ENCODE measurements at places on chromosomes 3 and 15.

DNA sequence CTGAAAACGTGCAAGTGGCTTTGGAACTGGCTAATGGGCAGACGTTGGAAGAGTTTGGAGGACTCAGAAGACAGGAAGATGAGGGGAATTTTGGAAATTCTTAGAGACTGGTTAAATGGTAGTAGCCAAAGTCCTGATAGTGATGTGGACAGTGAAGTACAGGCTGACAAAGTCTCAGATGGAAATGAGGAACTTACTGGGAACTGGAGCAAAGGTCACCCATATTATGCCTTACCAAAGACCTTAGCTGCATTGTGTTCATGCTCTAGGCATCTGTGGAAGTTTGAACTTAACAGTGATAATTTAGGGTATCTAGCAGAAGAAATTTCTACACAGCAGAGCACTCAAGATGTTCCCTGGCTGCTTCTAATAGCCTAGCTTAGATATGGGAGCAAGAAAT is 28.6 kb upstream of the SERPINI2 start:
- no peak for DNase-seq

GRCh38 chr3:111917300-111917699 is 58.2 kb downstream of the PHLDB2 start:
- DNase-seq, result no peak

DNA sequence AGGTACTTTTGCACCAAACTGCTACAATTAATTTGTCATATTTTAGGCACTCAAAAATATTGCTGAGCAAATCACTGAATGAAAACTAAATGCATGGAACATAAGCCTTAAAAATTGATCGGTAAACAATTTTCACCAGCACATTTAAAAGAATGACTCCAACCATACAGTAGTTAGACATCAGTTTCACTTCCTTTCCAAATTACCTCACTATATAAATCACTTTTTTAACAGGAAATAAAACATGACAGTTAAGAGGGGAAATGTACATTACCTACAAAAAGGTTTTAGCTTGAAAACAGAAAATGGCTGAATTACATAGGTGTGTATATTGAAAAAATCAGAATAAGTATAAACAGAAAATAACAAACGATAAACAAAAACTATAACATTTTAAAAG is 108.4 kb downstream of the SERPINI1 start:
- no peak for DNase-seq

GRCh38 chr3:17664923-17665322 is 77.5 kb downstream of the TBC1D5 start:
- no peak for DNase-seq

GRCh38 chr3:190081389-190081788 is 39.3 kb downstream of the P3H2 start:
- no peak for DNase-seq

- no peak for DNase-seq
Observed at GRCh38 chr15:71957026-71957425, 146.7 kb downstream of the NR2E3 start.

- no peak for DNase-seq
Observed at GRCh38 chr3:61420136-61420759, 141.1 kb upstream of the PTPRG start.

DNA sequence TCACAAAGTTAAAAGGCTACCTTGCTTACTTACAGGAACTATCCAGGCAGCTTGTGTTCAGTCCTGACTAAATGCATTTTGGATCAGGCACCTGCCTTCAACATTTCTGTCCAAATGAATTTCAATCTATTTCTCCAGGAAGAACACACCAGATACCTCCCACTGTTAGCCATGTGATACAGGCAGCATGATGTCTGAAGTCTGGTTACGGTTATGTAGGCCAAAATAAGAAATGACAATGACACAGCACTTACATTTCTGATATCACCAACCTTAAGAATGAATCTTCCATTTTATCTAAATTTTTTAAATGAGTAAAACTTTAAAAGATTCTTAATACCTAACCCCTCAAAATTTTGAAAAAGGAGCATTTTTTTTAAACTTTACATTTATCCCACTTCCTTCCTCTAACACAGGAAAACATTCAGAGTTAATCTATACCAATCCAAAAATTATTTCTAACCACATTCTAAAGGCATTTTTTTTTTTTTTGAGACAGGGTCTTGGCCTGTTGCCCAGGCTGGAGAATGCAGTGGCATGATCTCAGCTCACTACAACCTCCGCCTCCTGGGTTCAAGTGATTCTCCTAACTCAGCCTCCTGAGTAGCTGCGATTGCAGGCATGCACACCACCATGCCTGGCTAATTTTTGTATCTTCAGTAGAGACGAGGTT is at the start of gene MAP4:
Gene MAP4 (minus strand): TSS at position 116 of the 673 bp plus-strand sequence. CDS start 17,556 bp downstream, outside the sequence.
- no peak for DNase-seq

- no peak for DNase-seq
Observed at GRCh38 chr3:73706771-73707170, 82.0 kb upstream of the PDZRN3 start.

DNA sequence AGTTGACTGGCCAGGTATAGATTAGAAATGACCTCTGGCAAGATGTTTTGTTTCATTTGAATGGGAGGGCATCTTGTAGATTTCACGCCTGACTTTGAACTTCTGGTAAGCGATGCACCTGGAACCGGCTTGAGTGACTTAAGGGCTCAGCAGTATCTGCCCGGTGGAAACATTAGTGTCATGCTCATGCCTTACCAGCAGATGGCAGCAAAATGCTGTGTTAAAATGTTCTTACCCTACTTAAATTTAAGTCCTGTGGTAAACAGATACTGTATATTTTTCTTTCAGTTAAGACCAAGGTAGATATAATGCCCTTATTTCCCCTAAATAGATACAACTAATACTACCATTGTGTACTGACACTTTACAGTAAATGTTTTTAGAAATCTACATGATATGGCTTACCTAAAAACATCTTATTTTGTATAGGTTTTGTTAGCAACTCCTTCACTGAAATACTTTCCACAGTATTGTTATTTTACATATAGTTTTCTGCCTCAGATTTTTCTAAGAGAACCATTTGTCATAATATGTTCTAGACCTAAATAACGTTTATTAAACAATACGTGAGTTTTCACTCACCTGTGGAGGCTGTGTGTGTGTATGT is 25.5 kb downstream of the ASB7 start:
- peak; percentile 50 for DNase-seq

DNA sequence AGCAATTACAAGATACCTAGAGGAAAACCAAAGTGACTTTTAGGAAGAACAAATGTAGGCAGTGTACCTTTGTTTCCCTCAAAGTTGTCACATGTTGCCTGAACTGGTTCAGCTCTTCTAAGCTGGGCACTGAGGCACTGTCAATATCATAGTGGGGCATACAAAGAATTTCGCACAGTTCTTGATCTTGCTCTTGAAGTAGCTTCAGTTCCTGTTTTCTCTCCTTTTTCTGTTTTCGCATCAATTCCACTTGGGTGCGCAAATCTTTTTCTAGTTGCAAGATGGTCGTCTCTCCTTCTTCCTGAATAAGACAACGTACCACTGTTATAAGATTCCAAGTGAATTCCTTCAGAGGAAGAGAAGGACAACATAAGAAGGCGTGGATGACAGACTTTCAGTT is 12.7 kb downstream of the PRC1 start:
- DNase-seq, result no peak

GRCh38 chr3:169746924-169747323 is 17.9 kb downstream of the TERC start:
- no peak for DNase-seq

GRCh38 chr3:187150599-187150998 is 11.3 kb upstream of the RPL39L start:
- DNase-seq, result no peak

DNA sequence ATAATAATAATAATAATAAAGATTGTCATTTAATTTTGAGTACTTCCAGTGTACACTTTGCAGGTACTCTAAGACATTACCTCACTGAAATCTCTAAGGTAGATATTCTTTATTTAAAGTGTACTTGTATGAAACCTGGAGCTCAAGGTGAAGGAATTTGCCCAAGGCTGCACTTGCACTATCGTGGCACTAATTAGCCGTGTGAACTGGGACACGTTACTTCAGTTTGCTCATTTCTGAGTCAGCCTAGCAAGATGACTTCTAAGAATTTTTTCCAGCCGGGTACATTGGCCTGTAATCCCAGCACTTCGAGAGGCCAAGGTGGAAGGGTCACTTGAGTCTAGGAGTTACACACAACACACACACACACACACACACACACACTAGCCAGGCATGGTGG is 33.5 kb downstream of the MLH1 start:
- no peak for DNase-seq

DNA sequence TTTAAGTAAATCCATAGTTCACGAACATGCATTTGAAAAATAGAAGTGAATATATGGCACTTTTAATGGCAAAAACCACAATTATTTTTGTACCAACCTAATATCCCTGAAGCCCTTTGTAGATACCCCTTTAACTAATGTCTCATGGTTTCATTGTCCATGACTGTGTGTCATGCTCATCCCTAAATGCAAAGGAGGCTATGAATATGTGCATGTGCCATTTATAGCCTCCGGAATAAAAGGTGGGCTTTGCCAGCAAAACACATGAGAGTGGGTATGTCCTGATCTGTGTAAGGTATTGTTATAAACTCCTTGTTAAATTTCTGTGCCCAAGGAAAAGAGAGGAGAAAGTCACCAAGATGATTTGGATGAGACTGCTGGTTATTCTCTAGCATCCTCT is 20.5 kb upstream of the SOX14 start:
- no peak for DNase-seq

GRCh38 chr15:47473832-47474231 is 243.5 kb upstream of the SEMA6D start:
- peak; percentile 70 for DNase-seq

- DNase-seq, result peak; percentile 79
Observed at GRCh38 chr3:58237941-58238681, 519 bp downstream of the ABHD6 start.

All from ovary (tissue), 10 donors.